Natural killer cell treated with Interleukin-12 subunit alpha and Interleukin-12 subunit beta and Interleukin-15 and Interleukin-18, amount 100 ng/mL, for 72 hours (primary cell): ENCODE measurements at places on chromosomes 7 and 10. TPM values are rescaled to one million over a fixed set of nuclear protein-coding genes. Genes with fewer than 3 reads are reported as not detected.

DNA sequence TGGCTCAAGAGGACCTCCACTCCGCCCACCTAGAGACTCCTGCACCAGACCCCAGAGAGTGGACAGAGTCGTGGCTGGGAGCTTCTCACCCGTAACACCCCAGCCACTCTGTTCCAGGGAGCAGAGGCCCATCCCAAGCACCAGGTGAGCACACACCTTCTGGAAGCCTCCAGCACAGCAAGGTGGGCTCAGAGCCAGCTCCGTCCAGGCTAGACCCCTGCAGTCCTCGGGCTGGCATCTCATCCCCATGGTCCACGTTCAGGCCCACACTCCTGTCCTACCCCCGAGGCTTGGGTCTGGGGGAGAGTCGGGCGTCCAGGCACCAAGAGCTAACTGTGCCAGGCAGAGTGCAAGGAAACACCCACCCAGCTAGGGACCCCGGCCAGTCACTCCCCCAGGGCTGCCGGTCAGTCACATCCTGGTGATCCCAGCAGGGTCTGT lies 13.2 kb downstream of the PDGFA start:
- DNase-seq, result peak; percentile 12

GRCh38 chr10:101041252-101041761 lies 10.3 kb downstream of the SFXN3 start:
- peak; percentile 77 for DNase-seq

- DNase-seq, result no peak
Observed at GRCh38 chr7:18467011-18467410, 28.5 kb upstream of the HDAC9 start.

DNA sequence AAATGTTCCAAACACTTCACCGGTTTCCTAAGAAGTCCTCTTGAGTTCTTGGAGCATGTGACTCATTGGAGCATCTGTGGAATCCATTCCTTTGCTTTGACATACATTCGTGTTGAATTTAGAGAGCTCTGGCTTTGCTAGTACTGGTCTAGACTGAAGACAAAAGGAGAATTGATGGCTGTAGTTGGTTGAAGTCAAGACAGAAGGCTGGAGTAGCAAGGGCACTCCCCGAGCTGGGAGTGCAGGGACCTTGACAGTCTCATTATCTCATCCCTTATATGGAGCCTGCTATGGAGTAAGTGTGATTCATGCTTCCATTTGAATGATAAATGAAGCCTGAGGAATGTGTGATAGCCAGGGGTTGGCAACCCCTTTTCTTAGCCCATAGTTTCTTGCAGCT lies 1249.1 kb downstream of the TYW1 start:
- DNase-seq, result no peak

- no peak for DNase-seq
Observed at GRCh38 chr7:27184337-27185012, 557 bp downstream of the HOXA11 start.

GRCh38 chr10:116138897-116139296 lies 134.1 kb downstream of the GFRA1 start:
- DNase-seq, result no peak

GRCh38 chr7:141477865-141478264 lies 73.3 kb upstream of the AGK start:
- no peak for DNase-seq

- DNase-seq, result no peak
Observed at GRCh38 chr10:52451817-52452216, 137.7 kb downstream of the DKK1 start.

DNA sequence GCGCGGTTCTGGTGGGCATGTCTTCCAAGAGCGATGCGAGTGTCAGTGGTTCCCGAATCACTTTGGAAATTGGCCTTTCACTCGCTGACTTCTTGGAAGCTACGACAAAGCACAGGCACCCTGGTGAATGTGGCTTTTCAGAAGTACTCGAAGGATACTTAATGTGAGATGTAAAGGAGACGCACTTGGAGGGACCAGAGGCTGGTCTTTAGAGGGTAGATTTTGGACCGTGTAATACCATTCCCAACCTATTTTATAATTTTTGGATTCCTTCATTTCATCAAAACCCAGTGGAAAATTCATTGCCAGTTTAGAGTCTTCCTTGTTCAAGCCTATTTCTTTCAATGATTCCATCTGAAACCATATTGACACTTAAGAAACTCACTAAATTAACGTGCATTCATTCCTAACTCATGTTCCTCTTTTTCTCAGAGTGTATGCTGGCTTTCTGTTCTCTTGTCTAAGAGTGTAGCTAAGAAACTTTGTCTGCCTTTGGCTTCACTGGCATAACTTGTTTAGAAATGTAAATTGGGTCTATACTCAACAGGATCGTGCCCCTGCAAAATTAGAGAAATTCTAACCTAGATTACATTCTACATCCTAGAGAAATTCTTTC lies 645 bp upstream of the COPG2 start:
- no peak for DNase-seq

- no peak for DNase-seq
Observed at GRCh38 chr7:85405016-85405902, 218.4 kb upstream of the SEMA3D start.

DNA sequence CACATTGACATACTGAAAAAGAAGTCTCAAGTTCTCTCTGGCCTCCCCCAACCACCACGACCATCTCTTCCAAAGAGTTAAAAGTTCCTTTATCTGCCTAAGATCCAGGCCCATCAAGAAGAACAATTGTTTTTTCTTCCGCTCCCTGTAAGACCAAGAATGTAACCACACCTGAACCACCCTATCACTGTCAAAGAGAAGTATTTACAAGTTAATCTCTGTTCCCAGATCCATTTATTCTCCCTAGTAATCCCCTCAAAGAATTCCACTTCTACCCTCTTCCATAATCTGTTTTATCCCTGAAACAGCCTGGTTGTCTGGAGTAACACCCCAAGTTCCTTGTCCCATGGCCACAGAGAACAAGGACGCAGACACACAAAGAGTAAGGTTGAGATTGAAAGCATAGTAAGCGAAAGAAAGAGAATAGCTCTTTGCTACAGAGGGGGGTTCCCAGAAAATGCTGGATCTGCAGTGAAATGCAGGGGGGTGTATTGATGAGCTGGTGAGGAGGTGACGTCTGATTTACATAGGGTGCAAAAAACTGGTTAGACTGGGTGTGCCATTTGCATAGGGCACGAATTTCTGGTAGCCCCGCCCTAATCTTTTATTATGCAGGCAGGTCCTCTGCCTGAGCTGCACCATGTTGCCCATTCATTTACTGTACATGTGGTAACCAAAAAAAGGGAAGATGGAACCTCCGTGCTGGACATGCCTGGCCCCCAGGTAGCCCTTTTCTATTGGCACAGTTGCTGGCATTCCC lies 122.0 kb downstream of the SKIDA1 start:
- no peak for DNase-seq

- DNase-seq, result no peak
Observed at GRCh38 chr10:97003151-97003803, 171.2 kb downstream of the LCOR start.

DNA sequence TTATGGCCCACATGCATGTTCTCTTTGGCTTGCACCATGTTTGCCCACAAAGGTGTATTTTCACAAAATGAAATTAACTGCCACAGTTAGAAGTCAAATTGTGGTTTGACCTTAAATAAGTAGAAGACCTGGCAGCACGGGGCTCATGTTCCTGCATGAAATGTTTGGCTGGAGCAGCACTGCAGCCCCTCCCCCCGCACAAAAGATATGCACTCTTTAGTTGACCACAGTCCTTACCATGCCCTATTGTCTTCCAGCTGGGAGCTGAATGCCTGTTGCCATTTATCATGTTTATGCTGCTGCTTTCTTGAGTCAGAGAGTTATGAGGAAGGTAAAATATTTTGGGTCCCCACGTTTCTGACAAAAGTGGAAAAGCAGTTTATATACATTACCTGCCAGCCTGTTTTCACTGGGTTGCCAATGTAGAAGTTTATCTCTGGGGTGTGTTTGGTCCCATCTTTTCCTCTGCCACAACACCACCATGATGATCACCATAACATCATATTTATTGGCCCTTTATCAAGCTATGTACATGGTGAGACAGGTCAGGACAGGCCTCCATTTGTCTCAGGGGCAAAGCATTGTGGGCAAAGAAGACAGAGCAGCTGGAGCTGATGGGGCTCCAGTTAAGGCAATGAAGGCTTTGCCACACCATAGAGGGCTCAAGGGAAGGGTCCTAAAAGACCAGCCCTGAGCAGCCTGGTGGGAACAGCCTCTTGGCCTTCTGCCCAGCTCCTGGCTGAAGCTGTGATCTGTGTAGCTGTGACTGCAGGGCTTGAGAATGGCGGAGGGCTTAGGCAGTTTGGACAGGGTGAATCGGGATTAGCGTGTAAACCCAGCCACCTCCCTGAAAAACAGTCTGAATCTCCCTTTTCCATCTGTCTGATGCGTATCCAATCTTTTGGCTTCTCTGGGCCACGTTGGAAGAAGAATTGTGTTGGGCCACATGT lies 5.4 kb downstream of the PRF1 start:
- DNase-seq, result peak; percentile 31

DNA sequence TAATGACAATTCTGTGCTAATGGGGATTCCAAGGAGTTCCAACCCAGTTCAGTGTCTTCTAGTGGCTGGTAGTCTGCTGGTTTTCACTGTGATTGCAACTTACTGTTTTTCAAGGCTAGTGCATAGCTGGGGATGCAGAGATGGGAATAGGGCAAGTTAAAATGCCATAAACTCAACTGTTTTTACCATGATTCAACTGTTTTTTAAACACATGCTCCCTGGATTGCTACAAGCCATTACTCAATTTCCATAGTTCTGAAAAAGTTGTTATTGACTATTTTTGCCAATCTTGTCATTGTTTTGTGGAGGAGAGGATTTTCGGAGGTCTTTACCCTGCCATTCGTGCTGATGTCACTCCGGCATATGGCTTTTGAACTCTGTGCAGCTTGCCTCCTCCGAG lies 245.3 kb downstream of the SUGCT start:
- no peak for DNase-seq

- DNase-seq, result no peak
Observed at GRCh38 chr10:62108759-62109586, 159.7 kb downstream of the RTKN2 start.

DNA sequence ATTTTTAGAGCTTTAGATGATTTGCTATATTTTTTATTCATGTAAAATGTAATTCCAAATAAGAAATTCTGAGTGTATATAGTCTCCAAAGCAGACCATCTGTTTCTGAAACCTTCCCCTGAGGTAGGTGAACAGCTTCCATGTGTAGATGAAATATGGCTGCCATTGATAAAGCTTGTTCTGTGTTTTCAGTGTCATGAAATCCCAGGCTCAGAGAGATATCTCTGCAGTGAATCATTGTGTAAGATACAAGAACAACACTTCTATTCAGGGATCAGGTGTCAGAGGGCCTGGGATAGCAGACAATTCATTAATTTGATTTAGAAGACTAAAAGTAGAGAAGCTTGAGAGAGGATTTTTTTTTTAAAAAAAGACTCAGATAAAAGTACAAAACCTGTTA lies 29.1 kb downstream of the ACTA2 start:
- no peak for DNase-seq

DNA sequence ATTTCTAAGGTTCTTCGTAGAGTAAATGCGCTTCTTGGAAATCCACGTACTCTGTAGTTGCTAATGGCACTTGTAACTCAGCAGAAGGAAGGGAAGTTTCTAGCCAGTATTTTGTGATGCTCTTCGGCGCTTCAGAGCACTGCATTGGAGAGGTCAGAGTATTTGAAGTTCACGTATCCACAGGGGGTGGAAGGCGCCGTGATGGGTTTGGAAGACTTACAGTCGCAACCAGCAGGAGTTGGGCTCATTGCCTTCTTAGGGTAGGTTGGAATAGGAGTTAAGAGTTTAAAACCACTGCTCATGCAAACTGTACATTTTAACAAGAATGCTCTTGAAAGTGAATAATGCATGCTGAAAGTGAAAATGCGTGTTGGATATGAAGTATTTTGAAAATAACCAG lies 49.1 kb downstream of the SHH start:
- no peak for DNase-seq

GRCh38 chr7:48084727-48085432 lies 4.2 kb upstream of the UPP1 start:
- DNase-seq, result peak; percentile 93

DNA sequence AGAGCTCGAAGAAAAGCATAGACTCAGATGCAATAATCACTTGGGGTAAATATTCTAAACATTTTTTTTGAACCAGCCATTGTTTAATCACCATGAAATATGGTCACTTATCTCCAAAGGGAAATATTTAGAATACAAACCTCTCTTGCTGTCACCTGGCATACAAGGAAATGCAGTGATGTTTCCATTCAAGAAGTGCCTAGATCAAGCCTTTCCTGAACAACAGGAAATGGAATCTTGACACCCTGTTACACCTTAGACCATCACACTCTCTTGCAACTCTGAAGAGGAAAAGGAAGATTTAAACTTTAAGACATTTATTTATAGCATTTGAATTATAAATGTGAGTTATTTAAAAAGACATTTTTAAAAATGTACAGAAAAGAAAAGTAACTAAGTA lies 263.0 kb upstream of the BMPER start:
- DNase-seq, result no peak

GRCh38 chr7:36986511-36986933 lies 262.2 kb upstream of the AOAH start:
- DNase-seq, result no peak

DNA sequence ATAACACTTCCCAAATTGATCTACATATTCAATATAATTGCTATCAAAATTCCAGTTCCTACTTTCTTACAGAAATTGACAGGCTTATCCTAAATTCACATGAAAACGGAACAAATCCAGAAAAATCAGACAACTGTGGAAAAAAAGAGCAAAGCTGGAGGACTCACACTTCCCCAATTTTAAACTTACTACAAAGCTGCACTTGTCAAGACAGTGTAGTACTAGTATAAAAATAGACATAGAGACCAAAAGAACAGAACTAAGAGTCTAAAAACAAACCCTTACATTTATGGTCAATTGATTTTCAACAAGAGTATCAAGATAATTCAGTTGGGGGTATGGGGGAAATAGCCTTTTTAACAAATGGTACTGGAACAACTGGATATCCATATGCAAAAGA lies 27.5 kb downstream of the LMBR1 start:
- no peak for DNase-seq

GRCh38 chr10:131492211-131492857 lies 180.8 kb upstream of the TCERG1L start:
- no peak for DNase-seq

GRCh38 chr10:11146402-11147171 lies 128.9 kb downstream of the CELF2 start:
- DNase-seq, result no peak

DNA sequence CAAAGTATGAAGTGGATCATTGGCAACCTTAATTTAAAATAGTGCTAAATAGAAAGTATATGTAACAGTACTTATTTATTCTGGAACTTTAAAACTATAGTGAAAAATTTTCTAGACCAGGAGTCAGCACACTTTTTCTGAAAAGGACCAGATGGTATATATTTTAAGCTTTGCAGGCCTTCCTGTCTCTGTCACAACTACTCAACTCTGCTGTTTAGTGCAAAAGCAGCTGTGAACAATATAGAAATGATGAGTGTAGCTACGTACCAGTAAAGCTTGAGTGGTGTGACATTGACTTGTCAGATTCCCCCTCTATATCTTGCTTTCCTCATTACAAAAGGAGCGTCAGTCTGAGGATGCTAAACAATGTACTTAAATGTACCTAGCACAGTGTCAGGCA lies 88.1 kb upstream of the IGFBP3 start:
- no peak for DNase-seq

FKBP6 gene
- not detected for total RNA-seq

SCIN gene
- total RNA-seq, result not detected

SMKR1 gene
- 3.6 TPM for total RNA-seq

DNAJC12 gene
- total RNA-seq, result 0.24 TPM

CTAGE6 gene
- 2.8 TPM for total RNA-seq

PAOX gene
- total RNA-seq, result 2.1 TPM

IL6 gene
- total RNA-seq, result 253 TPM

FAM131B gene
- 2.9 TPM for total RNA-seq

LEP gene
- not detected for total RNA-seq

ITPRID1 gene
- total RNA-seq, result not detected

UNCX gene
- not detected for total RNA-seq

FAM25G gene
- total RNA-seq, result not detected

CPA2 gene
- not detected for total RNA-seq

C10orf67 gene
- total RNA-seq, result not detected
